HFFc6 (cell line): ENCODE measurements at places on chromosomes 7 and 10. TPM values are rescaled to one million over a fixed set of nuclear protein-coding genes. Genes with fewer than 3 reads are reported as not detected.

Gene ETV1
- 13.4 to 19.1 TPM (median 17.7 TPM) in 3 replicates for total RNA-seq

Gene PNLIPRP2
- not detected in 3 replicates for total RNA-seq

Gene TAS2R41
- total RNA-seq = not detected in 3 replicates

Gene RNF148
- not detected in 3 replicates for total RNA-seq

Gene ACBD7
- 0.38 to 0.92 TPM (median 0.84 TPM) in 3 replicates for total RNA-seq

Gene SFRP5
- not detected in 3 replicates for total RNA-seq

Gene ZNF365
- total RNA-seq = 10.5 to 12.3 TPM (median 12.1 TPM) in 3 replicates

Gene OR2A1
- total RNA-seq = not detected in 3 replicates

Gene NODAL
- not detected in 3 replicates for total RNA-seq

Gene CFAP43
- total RNA-seq = not detected in 3 replicates

Gene LRIT1
- total RNA-seq = not detected in 3 replicates

Gene LAMTOR4
- 110 and 137 TPM in 2 replicates for total RNA-seq

Gene HHEX
- total RNA-seq = 1.5 and 5.0 TPM in 2 replicates

Gene CPA4
- 21.8 and 23.2 TPM in 2 replicates for total RNA-seq

Gene THAP5
- total RNA-seq = 23.5 to 24.7 TPM (median 23.8 TPM) in 3 replicates

Gene MALRD1
- not detected in 3 replicates for total RNA-seq

Gene TRDMT1
- total RNA-seq = 7.7 to 8.9 TPM (median 7.9 TPM) in 3 replicates

Gene ABCB1
- 6.8 and 7.0 TPM in 2 replicates for total RNA-seq

Gene SPDYE16
- 0.21 TPM in 1 of 2 replicates, not detected in the other for total RNA-seq
